ENCODE measurements at places on chromosomes 7 and 10.

DNA sequence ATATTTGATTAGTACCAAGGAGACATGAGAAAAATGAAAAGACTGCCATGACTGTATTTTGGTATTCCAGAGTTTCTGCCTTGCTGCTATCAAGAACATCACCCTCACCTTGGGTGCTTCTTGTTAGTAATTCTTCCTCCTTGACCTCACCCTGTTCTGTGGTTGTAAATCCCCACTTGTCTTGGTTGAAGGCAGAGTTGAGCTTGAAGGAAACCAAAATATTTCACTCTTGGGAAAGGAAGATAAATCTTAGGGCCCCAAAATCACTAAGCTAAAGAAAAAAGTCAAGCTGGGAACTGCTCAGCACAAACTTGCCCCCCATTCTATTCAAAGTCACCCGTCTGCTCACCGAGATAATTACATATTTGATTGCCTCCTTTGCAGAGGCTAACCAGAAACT, 20.6 kb upstream of the AKR1C3 start:
- DNase-seq: no peak

GRCh38 chr7:155527664-155528063, 18.7 kb downstream of the CNPY1 start:
- no peak for DNase-seq

DNA sequence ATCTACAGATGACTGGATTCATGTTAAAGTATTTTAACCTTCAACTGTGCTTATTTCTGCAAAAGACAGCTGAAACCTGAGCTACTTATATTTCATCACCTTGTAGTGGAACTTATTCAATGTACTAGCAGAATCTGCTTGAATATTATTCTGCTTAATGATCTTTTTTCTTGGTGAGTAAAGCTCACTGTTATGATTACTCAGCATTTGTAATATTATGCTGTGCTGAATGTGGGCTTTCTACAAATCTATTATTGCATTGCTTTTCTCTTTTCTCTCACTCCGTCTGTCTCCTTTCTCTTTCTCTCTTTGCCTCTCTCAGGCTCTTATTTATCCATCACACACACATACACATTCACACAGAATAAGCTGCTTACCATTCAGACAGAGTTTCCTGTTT, 98.7 kb upstream of the TMEM196 start:
- DNase-seq: no peak

DNA sequence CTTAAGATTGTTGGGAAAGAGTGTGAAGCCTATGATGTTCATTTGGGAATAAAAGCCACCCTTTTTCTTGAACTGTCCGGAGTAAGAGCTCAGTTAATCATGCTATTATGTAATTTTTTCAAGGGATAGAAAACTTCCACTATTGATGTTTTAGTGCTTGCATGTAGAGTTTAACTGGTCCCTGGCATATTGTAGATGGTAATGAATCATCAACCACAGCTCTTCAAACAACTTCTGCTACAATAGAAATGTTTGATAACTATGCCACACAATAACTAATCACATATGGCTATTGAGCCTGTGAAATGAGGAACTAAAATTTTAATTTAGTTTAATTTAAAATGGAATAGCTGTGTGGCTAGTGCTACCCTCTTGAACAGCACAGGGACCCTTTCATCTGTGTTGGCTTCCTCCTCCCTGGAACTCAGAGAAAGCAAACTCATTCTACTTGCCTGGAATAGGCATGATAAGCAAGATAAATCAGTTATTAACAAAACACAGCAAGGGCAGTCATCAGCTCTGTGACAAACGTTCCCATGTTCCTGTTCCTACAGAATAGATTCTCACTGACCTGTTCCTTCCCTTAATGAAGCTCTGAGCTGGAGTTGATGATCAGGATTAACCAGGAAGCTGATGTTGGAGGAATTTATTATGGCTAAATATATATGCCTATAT, 4.9 kb upstream of the SRI start:
- DNase-seq: peak; percentile 55

DNA sequence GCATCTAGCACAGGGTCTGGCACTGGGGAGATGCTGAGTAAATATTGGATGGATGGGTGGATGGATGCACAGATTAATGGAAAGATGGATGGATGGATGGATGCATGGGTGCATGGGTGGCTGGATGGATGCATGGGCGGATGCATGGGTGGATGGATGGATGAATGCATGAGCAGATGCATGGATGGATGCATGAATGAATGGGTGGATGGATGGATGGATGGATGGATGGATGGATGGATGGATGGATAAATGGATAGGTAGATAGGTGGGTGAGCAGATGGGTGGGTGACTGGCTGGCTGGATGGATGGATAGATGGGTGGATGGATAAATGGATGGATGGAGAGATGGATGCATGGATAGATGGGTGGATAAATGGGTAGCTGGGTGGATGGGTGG, 5.7 kb downstream of the PAX4 start:
- no peak for DNase-seq

DNA sequence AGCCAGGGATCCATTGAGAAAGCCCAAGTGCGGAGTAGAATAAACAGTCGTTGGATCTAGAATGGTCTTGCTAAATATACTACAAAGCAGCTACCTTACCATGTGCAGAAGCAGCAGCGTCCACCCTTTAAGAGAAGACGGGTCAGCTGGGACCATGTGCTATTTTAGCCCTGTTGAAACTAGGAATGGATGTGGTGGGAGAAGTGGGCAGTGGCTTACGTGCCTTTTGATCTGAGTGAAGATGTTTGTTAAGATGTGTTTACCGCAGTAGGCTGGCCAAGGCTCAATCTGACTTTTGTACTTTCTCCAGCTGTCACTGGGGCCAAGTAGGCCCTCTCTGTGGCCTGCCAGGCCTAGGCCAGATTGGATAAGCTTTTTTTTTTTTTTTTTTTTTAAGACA, 9.2 kb downstream of the HABP2 start:
- DNase-seq: no peak

GRCh38 chr7:137670222-137671064, 176.3 kb downstream of the DGKI start:
- peak; percentile 36 for DNase-seq

DNA sequence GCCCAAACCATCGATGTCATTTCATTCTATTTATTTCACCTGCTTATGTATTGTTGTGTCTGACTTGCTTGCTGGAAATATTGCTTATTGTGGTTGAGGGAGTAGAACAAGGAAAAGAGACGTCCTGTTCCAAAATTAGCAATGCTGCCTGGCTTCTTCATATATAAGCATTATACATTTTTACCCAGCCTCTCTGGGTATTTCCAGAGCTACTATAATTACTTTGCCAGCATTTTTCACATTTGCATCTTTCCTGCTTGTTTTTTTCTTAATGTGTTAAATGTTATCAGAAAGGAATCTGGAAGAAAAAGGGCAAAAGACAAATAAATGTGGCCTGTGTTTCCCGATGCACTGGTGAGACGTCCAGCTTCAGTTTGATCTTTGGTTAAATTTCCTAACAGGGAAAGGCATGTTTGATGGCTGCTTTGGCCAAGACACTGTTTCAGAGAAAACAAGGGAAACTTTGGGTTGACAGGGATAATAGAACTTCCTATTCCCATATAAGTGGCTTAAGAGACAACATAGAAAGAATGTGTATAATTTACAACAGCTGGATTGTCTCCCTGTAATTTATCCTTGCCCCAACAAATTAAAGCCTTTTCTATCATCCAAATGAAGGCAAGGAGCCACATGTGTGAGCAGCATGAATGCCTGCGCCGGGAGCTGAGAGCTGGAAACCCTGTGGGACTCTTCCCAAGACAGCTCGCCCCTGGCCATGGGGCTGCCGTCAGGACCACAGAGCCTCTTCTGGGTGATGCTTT, 671.1 kb upstream of the CELF2 start:
- DNase-seq: no peak

DNA sequence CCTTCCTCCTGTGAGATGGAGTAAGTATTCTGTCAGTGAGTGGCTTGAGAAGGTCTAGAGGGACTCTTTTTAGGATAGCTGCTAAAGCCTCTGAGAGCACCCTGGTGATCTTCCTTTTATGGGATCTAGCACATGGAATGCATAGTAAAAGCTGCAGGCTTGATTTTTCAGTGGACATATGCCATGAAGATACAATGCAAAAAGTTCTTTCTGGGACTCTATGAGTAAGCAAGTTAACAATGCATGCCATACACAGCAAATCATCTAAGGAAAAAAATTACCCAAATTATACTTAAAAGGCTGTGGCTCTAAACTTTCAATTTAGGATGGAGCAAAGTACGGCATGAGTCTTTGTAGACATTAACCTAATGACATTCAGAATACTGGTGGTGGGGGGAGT, 154.5 kb downstream of the SGMS1 start:
- DNase-seq: no peak

DNA sequence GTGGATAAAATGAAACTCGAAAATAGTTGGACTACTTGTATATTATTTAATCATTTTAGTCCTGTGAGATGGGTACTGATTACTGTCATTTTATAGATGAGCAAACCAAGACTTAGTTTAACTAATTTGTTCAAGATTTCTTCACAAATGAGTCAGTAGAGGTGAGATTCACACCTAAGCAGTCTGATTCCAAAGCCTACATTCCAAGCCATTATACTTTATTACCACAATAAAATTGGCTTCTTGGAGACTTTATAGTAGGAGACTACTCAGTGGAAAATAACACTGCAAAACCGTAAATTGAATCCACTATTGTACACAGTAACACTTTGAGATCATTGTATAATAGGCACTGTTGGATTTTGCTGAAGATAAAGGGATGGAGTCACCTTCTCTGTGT, 2.2 kb downstream of the PHTF2 start:
- no peak for DNase-seq

- peak; percentile 50 for DNase-seq
These were observed 126.5 kb downstream of the SH2D4B start for GRCh38 chr10:80664071-80664680.

- no peak for DNase-seq
These were observed 665.3 kb downstream of the TNS3 start for GRCh38 chr7:46916581-46916980.

DNA sequence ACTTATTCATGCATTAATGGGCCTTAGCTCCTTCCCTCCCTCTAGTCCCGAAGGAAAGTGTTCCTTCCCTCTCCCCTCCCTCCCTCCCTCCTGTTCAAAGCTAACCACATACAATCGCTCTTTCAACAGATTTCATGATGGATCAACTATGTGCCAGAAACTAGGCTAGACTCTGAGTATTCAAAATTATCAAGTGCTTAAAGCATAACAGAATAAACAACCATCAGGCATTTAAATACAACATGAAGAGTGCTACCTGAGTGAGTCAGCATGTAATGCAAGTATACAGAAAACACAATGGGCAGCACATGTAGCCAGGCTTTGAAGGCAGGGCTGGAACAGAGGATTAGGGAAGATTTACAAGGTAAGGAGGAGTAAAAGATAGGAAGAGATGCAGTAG, 11.3 kb downstream of the CHCHD3 start:
- DNase-seq: no peak

GRCh38 chr7:135161669-135162068, 8.8 kb downstream of the CYREN start:
- DNase-seq: no peak

DNA sequence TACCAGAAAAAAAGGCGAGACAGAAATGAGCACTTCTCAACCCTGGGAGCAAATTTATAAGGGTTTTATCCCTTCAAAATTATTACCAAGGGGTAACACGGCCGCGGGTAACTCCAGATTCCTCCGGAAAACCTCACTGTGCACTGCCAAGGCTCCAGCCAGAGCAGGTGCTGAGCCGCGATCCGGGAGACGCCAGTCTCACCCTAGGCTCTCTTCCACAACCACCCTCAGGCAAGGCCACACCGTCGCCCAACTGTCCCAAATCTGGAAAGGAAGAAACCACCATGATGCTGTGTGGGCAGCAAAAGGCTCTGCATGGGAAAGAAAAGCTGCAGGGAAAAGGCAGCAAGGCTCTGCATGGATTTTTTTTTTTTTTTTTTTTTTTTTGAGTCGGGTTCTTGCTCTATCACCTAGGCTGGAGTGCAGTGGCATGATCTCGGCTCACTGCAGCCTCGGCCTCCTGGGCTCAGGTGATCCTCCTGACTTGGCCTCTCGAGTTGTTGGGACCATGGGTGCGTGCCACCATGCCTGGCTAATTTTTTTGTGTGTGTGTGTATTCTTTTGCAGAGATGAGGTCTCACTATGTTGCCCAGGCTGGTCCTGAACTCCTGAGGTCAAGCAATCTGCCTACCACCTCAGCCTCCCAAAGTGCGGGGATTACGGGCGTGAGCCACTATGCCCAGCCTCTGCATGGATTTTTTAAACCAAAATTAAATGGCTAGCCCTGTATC, 39.0 kb downstream of the MAD1L1 start:
- DNase-seq: no peak

- no peak for DNase-seq
These were observed 11.8 kb downstream of the NT5C2 start for GRCh38 chr10:103181244-103181643.

DNA sequence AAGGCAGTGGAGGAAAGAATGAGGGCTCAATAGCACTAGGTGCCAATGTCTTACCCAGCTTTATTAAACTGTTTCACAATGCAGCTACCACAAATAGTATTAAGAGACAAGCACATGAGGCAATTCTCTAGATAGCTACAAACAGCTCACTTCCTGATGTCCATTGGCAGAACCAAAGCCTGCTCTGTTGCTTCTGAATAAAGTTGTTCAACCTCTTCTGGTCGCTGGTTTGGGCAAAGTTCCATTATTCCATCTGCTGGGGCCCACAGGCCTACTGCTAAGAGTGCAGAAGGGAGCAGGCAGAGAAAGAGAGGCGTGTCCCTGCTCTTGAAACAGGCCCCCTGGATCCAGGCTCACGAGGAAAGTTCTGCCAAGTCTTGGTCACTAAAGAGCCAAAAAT, 173.9 kb downstream of the ZNF438 start:
- DNase-seq: no peak

DNA sequence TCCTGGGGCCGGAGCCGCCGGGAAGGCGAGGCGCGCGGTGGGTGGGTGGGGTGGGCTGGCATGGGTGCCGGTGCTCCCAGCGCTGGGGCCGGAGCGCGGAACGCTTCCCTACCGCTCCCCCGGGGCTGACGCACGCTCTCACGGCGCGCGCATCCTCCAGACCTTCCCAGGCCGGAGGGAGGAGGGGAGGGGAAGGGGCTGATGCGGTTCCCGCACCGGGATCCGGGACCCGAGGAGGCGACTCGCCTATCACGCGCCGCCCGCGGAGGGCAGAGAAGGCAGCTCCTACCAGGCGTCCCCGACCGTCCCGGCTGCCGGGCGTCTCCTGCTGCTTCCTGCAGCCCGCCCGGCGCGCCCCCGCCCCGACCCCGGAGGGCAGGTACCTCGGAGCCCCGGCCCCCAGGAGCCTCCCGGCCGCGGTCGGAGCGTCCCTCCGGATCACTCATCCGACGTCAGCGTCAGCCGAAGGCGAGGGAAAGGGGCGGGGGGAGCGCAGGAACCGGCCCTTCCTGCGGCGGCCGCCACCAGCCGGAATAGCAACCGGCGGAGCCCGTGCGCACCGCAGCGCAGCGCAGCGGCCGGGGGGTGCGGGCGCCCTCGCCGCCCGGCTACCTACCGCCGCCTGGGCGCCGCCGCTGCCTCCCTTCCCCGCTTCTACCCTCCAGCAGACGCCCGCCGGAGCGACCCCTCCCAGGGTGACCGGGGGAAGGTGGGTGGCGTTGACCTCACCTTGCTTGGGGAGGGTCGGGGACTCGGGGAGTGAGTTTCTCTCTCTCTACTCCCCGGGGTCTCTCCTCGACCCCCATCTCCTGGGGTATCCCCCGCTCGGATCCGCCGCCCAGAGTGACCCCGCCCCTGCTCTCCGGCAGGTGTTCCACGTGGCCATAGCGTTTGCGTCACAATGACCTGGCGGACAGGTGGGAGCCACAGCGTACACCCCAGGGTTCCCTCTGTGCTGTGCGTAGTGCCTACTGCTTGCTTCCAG, at the start of gene ICA1:
ICA1 (minus strand) TSS at position 457 of the 985 bp plus-strand sequence. CDS start 26,241 bp downstream, outside the sequence.
- peak; percentile 66 for DNase-seq
